ENCODE measurements at places on chromosomes 6 and 20.

- DNase-seq = no peak
- H3K4me1 ChIP-seq = no peaks in the 10 kb centered on the region
- no peak overlapping the region for H3K4me3 ChIP-seq
- H3K27me3 ChIP-seq = no peaks in the 10 kb centered on the region
- H3K27ac ChIP-seq = no peak overlapping the region
- H3K36me3 ChIP-seq = no peaks in the 10 kb centered on the region
Measured at GRCh38 chr6:87738000-87738399, 36.0 kb upstream of the AKIRIN2 start.

GRCh38 chr6:137775720-137776119, 91.3 kb upstream of the TNFAIP3 start:
- no peaks in the 10 kb centered on the region for H3K27me3 ChIP-seq
- H3K27ac ChIP-seq = no peak overlapping the region
- peaks cover 6% of the 10 kb centered on the region for H3K4me1 ChIP-seq
- DNase-seq = no peak
- H3K36me3 ChIP-seq = no peaks in the 10 kb centered on the region

- no peak for DNase-seq
- H3K4me1 ChIP-seq = peaks cover 7% of the 10 kb centered on the region
- no peak overlapping the region for H3K4me3 ChIP-seq
- H3K27me3 ChIP-seq = no peaks in the 10 kb centered on the region
- H3K36me3 ChIP-seq = peaks cover 3% of the 10 kb centered on the region
Measured at GRCh38 chr6:142417331-142417750, 115.5 kb downstream of the ADGRG6 start.

DNA sequence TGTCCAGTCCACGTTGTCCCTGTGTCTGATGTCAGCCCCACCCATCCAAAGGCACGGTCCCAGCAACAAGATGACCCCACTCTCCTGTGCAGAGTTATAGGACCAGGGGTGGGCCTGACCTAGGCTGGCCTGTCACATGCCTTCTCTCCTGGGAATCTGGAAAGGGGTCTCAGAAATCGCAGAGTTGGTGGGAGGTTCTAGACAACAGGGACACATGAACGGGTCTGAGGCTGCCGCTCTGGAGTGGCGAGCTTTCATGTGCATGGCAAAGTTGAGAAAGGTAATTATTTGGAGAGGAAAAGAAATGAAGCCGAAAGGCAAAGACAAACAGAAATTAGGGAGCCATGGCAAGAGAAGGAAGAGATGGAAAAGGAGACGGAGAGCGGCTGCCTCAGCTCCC, 29.5 kb downstream of the BFSP1 start:
- peaks cover 17% of the 10 kb centered on the region for H3K4me1 ChIP-seq
- H3K36me3 ChIP-seq = no peaks in the 10 kb centered on the region

DNA sequence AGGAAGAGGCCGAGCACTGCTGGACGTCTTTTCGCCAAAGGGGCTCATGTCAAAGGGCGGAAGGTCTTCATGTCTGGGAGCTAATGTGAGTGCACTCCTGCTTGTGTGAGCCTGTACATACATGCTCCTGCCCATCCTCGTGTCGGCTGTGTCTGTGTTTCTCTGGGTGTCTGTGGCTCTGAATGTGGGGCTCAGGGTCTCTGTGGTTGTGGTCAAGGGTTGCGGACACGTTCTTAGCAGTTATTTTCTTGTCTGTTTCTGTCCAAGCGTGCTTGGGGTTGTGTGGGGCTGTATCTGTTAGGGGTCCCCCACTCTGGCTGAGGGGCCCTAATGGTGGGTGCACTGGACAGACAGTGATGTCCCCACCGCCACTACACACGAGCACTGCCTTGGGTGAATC, 2.9 kb downstream of the AVP start:
- DNase-seq = no peak
- peaks cover 14% of the 10 kb centered on the region for H3K4me1 ChIP-seq
- no peaks in the 10 kb centered on the region for H3K36me3 ChIP-seq
- H3K27ac ChIP-seq = no peak overlapping the region
- peaks cover 47% of the 10 kb centered on the region for H3K27me3 ChIP-seq

GRCh38 chr6:64459411-64459944, 823.9 kb downstream of the PHF3 start:
- no peaks in the 10 kb centered on the region for H3K4me1 ChIP-seq
- no peaks in the 10 kb centered on the region for H3K36me3 ChIP-seq
- H3K27ac ChIP-seq = no peak overlapping the region
- H3K27me3 ChIP-seq = no peaks in the 10 kb centered on the region

DNA sequence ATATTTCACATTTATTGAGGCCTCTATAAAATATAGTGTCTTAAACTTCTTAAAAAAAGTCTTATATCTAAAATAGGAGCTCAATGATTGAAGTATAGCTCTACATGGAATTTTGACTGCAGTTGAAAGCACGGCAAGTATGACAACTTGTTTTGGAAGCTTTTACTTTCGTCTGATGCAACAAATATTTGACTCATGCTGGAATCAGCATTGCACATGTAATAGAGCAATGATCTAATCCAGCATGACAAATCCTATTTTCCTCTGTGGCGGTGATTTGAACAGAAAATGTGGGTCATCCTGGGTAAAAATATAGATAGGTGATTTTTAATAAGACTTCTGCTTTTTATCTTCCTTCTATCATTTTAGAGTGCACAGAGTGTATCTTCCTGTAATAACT, 111.6 kb downstream of the TINAG start:
- H3K4me3 ChIP-seq = no peak overlapping the region
- H3K4me1 ChIP-seq = no peaks in the 10 kb centered on the region
- no peak overlapping the region for H3K27ac ChIP-seq
- no peaks in the 10 kb centered on the region for H3K36me3 ChIP-seq
- no peak for DNase-seq
- no peaks in the 10 kb centered on the region for H3K27me3 ChIP-seq

DNA sequence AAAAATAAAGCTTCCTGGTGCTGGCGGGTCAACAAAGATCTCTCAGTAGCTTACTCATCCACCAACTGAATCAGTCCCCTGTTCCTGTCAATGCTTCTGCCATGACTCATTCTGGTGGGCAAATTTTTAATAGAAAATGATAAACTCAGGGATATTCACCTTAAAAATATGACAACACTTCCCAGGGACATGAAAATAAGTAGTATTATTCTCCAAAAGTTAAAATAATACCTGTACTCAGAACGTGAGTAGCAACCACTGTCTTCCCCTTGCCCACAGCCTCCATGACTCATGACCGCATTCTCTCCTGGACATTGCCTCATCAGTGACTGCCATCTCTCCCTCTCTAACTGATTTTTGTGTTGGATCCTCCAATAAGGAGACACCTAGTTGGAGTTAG, 552.3 kb downstream of the KIF16B start:
- H3K27ac ChIP-seq = no peak overlapping the region
- no peak for DNase-seq
- no peaks in the 10 kb centered on the region for H3K27me3 ChIP-seq
- H3K36me3 ChIP-seq = no peaks in the 10 kb centered on the region
- H3K4me3 ChIP-seq = no peak overlapping the region
- no peaks in the 10 kb centered on the region for H3K4me1 ChIP-seq

- no peak overlapping the region for H3K27ac ChIP-seq
- no peaks in the 10 kb centered on the region for H3K36me3 ChIP-seq
- H3K4me3 ChIP-seq = no peak overlapping the region
- DNase-seq = no peak
- peaks cover 17% of the 10 kb centered on the region for H3K4me1 ChIP-seq
- no peaks in the 10 kb centered on the region for H3K27me3 ChIP-seq
Measured at GRCh38 chr20:34904202-34904621, 27.8 kb downstream of the ACSS2 start.

- H3K4me3 ChIP-seq = peak overlapping the region; percentile 92
- H3K36me3 ChIP-seq = no peaks in the 10 kb centered on the region
Measured at GRCh38 chr6:116101302-116101718, 657 bp downstream of the NT5DC1 start.

DNA sequence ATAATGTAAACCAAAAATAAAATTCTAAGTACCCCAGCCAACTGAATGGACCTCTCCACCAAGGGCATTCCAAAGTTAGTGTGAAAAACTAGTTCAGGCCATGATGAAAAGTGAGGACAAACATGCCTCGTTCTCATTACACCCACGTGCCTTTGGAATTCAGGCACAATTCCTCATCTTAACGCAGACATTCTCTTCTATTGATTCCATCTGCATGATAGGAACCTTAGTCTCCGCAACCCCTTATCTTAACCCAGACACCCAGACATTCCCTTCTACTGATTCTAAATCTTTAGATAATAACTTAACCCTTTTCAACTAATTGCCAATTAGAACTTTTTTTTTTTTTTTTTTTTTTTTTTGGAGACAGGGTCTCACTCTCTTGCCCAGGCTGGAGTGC, 7.6 kb upstream of the SERPINB6 start:
- H3K4me3 ChIP-seq = no peak overlapping the region
- peaks cover 37% of the 10 kb centered on the region for H3K4me1 ChIP-seq
- no peaks in the 10 kb centered on the region for H3K27me3 ChIP-seq
- no peak overlapping the region for H3K27ac ChIP-seq
- DNase-seq = no peak

All from suprapubic skin (tissue), 4 donors.